ENCODE measurements at places on chromosomes 2 and 18.
A peak's percentile ranks its signal among the peaks of the same experiment; 100 is the strongest.

- no peak for DNase-seq
Observed at GRCh38 chr2:214679736-214680135, 129.7 kb downstream of the BARD1 start.

DNA sequence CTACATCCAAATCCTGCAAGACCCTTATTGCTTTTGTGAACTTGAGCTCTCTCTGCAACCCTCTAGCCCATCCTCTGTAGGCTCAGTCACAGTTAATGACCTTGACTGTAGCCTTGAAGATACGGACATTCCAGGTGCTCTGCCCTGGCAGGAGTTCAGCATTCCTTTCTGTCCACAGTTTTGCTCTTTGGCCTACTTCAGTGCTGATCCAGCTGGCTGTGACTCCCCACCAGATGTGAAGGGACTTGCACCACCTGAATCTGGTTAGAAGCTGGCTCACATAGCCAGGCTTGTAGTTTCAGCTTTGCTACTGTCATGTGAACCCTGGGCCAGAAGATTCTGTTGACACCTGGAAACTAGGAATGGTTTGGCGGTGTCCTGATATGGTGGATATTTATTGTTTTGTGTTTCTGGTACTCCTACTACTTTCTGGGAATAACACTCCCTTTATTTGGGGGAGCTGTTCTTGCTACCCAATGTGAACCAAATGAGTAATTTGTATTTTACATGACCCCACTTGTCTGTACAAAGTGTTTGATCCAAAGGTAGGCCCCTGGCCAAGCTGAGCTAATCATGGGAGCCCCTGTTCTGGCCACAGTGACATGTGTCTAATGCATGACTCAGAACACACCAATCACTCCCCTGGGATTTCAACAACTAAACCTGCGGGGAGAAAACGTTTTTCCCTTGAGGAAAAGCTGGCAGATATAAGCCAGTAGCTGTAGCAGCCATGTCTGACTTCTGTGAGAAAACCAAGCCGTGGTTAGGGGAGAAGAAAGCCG, 73.4 kb downstream of the CDCA7 start:
- DNase-seq: no peak

GRCh38 chr2:108125581-108125980, 114.2 kb upstream of the SULT1C3 start:
- DNase-seq: no peak

DNA sequence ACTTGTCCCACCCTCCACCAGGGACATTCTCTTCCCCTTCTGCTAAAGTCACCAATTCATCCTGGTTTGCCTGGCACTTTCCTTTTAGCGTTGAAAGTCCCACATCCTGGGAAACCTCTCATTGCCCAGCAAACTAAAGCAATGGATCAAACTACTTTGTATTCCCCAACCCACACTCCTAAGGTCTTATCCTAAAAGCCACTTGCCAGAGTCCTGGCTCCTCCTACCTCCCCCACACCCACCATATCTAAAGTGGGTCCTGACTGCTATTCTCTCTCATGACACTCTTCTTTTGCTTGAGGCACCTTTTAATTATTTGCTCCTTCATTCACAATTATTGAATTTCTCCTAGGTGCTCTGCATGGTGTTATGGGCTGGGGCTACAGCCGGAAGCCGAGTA, 40.6 kb downstream of the GKN2 start:
- DNase-seq: no peak

DNA sequence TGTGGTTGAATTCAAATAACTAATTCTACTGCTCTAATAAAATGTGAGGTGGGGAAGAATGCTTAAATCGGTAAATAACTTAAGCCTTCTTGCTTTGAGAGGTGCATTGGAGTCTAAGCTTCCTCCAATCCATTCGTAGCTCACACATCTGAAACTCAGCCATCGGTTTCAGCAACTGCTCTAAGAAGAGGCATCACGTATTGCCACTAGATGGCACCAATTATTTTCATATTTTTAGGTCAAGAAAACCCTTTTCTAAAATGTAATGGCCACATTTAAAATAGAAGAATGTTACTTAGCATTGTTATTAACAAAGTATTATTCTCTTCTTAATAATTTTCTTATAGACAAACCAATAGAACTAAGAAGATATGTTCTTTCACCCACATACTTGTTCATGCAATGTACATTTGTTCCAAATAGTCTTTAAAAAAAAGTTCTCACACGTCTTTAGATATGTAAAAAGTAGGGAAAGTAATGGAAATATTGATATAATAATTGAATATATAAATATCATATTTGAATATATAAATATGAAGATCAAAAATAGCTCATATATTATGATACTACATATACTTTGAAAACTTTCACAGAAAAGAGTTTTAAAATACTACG, 229.8 kb downstream of the CCDC178 start:
- DNase-seq: no peak

DNA sequence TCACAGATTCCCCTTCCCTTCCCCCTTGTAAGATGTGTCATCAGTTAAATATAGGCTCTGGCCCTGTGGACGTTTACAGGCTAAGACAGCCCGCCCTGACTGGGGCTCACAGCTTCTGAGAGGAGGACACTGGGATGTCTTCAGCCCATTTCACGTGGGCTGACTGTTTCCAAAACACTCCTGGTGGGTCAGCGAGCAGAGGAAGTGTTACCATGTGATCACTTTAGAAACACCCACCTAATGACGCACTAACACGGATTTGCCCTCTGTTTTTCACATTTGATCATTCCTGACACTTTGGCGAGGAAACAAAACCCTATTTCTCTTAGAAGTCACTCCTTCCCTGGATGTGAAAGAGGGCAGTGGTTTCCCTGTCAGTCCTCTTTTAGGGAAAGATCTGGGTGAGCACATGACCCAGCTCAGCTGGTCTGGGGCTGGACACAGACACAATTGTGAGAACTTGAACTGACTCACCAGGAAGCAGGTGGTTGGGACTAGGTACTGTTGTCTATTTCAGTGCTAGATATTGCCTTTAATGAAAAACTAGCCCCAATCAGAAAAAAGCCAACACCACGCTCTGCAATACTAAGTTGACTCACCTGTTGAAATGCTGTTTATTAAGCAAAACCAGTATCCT, 38.8 kb downstream of the BMP10 start:
- no peak for DNase-seq

- no peak for DNase-seq
Observed at GRCh38 chr18:47979611-47980200, 49.2 kb upstream of the SMAD2 start.

DNA sequence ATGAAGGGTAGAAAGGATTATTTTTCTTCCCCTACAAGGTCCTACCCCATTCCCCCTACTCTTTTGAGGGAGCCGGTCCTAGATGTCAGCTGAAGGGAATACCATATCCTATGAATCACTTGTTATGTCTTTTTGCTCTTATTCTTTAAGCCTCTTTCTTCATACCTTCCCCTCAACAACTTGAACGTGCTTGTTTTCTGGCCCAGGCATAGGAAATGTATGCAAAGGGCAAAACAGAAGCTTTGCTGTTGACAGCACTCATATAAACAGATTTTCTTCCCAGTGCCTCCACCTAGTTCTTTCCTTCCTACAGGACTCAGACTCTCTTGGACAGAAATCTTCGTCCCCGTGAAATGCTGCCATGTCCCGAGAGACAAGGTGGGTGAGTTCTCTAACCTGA, 64.6 kb downstream of the TMEM17 start:
- DNase-seq: no peak

DNA sequence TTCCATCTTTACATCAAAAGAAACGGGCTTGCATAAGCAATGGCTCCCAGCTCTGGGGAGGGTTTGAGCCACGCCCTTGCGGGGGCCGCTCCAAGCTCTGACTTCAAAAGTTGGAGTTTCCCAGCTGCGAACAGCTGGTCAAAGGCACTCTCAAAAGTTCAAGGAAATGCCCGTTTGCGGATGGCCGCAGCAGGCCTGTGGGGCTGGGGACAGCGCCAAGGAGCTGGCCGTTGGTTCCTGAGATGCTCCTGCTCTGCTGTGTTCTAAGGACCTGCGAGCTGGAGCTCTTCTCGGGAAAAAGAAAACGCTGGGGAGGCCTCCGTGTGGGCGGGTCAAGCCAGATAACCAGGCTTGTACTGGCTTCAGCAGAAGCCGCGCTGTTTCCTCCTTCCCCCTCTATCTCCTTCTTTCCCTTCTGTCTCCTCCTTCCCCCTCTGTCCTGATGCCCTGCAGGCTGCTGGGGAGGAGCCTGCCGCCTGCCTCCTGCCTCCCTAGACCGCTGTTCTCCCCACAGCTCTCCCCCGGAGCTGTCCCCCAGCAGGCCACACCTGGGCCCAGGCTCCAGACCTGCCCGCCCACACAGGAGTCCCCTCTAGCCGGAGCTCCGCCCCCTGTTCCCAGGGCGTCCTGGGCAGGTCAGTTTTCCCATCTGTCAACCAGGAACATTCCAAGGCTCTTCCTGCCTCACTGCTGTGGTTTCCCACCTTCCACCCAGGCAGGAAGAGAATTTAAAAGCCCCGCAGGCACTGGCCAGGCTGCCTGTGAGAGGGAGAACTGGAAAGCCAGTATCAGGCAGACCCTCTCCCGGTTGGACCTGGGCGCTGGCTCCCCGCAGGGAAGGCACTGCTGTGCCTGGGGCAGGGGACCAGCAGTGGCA, 14.1 kb downstream of the KLF11 start:
- peak; percentile 63 for DNase-seq

DNA sequence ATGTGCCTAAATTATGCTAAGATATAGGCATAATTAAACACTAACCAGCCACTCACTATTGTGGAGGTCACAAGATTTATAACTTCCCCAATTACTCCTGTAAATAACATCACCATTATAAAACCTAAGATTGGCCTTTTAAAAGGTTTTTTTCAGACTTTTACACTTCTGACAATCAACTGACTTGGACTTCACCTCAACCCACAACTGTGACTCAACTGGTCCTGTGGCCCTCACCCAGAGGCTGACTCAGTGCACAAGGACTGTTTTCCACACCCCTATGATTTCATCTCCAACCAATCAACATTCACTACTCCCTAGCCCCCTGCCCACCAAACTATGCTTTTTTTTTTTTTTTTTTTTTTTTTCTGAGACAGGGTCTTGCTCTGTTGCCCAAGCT, 11.6 kb downstream of the TTR start:
- DNase-seq: no peak

DNA sequence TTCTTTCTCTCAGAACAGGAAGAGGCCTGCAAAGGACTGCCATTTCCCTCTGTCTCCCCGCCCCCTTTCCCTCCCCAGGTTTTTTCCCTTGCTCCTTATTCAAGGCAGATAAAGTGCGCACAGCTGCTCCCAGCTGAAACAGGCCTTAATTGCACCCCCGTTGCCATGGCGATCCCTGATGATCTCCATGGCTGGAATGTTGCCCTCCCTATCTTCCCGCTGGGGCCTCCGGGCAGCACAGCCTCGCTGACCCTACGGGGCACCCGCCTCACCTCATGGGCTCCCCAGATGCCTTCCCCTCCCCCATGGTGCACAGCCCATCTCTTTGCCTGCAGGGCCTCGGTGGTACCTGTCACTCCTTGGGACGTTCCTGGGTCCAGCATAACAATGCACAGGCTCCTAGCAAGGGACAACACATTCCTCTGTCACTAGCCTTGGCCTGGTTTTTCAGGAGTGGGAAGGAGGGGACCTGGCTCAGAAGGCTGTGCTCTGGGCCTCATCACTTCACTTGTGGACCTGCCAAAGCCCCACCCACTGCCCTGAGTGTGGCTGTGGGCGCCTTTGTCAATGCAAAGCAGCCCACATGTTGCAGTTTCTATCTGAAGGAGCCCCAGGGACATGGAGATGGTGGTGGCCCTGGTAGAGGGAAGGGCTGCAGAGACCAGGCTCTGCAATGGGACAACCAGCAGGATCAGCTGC, 115.0 kb downstream of the CELF4 start:
- DNase-seq: peak; percentile 71

DNA sequence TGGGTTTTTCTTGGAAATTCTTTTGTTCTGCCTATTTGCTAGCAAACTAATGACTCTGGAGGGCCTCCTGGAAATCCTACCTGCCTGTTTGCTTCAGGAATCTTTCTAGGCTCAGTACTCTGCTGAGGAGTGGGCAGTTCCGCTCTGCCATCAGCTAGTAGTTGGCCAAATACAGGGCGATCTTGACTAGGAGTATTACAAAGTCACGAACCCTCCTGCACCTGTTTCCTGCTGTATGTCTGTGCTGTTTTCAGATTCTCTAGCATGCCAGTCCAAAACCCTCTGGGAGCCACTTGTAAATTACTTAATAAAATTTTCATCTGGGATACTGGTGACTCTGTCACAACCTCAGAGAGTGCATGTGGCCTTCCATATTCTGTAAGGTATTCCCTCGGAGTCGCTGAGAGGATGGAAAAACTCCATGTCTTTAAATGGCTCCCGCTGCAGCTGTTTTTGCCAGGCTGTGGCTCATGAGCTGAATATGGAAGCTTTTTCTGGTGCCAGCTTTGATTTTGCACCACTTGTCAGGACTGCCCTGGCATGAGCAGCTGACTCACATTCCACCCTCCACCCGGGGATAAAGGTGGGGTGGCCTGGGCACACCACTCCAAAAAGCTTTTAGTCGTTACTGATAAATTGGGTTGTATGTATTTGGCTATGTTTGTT, 123.0 kb downstream of the RTN4 start:
- no peak for DNase-seq

DNA sequence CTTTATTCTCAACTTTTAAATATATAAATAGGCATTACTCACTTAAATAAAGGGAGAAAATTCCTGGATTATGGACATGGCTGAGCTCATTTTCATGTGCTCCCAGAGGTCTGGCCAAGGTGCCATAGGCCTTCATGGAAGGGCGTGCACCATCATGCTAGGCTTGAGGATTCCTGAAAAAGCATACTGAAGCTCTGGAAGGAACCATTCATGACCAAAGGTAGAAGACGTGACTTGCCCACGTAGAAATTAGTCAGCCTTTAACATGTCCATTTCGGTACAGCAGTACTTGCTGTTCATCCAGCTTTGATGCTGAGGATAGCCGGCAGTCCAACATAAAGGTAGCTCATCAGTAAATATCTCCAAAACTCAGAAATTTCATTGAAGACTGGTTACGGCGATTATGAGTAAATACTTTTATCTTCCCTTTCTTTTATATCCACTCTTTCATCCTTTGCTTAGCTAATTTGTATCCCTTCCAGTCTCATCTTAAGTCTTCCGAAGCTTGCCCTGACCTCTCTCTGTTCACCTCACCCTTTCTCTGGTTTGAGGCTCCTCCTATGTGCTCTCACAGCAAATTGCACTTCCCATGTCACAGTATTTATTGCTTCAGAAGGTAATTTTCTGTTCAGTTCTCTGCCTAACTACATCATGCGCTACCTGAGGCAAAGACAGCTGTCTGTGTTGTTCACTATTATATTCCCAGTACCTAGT, 32.3 kb upstream of the ASNSD1 start:
- DNase-seq: no peak

Measured in glutamatergic neuron (in vitro differentiated cells).